RCC 7860 (cell line): ENCODE measurements at places on chromosomes 7 and 10.

GRCh38 chr10:78865538-78865875 lies 203.3 kb upstream of the ZMIZ1 start:
- no peak for DNase-seq

DNA sequence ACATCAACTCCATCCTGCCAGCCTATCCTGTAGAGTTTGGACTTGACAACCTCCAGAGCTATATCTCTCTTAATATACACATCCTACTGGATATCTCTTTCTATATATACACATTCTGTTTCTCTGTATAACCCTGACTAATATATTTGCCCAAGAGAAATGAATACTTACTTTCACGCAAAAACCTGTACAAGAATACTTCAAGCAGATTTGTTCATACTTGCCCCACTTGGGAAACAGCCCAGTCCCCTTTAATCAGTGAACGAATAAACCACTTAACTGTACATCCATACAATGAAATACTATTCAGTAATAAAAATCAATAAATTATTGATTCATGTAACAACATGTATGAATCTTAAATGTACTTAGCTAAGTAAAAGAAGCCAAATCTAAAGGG lies 251.1 kb upstream of the PHYHIPL start:
- no peak for DNase-seq

- no peak for DNase-seq
These were observed 7.2 kb downstream of the ITIH5 start for GRCh38 chr10:7659560-7659959.

- peak; percentile 91 for DNase-seq
These were observed 122.0 kb downstream of the PLCE1 start for GRCh38 chr10:94115725-94116124.

GRCh38 chr7:69932034-69932628 lies 333.9 kb downstream of the AUTS2 start:
- no peak for DNase-seq

- DNase-seq, result no peak
These were observed 6.1 kb upstream of the GRK5 start for GRCh38 chr10:119201233-119201632.

DNA sequence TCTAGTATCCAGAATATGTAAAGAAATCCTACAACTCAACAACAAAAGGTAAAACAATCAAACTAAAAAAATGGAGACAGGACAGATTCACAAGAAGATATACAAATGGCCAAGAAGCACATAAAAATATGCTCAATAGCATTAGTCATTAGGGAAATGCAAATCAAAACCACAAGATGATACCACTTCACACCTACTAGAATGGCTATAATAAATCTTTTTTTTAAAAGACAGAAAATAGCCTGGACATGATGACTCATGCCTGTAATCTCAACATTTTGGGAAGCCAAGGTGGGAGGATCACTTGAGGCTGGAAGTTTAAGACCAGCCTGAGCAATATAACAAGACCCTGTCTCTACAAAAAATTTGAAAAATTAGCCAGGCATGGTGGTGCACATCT lies 27.9 kb upstream of the CHCHD3 start:
- DNase-seq, result no peak

DNA sequence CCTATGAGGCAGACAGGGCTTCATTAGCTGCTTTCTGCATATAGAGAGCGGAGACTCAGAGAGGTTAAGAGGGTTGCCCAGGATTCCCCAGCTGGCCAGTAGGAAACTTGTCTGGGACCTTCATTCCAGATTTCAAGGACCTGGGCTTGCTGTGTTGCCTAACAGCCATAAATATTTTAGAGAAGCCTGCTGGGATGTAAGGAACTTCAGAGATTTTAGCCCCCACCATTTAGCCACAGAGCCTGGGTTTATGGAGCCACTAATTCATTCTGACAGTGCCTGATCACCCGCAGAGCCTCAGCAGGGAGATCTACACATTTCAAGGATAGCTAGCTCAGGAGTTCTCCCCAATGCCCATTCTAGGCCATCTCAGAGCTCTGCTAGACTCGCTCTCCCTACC lies 56.6 kb upstream of the TRUB1 start:
- no peak for DNase-seq

GRCh38 chr10:121490871-121491519 lies 107.2 kb downstream of the FGFR2 start:
- no peak for DNase-seq

GRCh38 chr7:52771177-52771576 lies 264.3 kb upstream of the POM121L12 start:
- no peak for DNase-seq

GRCh38 chr7:94970085-94970576 lies 62.7 kb downstream of the PPP1R9A start:
- peak; percentile 32 for DNase-seq

DNA sequence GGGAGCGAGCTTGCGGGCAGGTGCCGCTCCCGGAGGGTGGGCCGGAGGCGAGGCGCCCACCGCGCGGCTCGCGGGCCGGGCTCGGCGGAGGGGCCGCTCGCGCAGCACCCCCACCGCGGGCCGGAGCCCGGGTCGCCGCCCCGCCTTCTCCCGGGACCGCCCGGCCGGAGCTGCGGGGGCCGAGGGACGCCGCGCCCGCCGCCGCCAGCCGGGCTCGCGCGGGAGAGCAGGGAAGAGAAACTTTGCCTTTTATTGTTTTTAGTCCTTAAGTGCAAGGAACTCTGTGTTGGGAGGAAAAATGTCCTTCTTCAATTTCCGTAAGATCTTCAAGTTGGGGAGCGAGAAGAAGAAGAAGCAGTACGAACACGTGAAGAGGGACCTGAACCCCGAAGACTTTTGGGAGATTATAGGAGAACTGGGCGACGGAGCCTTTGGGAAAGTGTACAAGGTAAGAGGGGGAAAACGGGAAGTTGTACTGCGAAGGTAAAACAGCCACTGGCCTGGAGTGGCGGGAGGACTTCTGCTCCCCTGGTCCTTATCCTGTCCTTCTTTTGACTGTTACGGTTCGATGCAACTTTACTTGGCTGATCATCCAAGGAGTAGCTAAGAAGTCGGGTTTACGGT lies 620 bp downstream of the SLK start:
- DNase-seq, result peak; percentile 31

- no peak for DNase-seq
These were observed 4.7 kb upstream of the EIF5AL1 start for GRCh38 chr10:79507440-79508167.

DNA sequence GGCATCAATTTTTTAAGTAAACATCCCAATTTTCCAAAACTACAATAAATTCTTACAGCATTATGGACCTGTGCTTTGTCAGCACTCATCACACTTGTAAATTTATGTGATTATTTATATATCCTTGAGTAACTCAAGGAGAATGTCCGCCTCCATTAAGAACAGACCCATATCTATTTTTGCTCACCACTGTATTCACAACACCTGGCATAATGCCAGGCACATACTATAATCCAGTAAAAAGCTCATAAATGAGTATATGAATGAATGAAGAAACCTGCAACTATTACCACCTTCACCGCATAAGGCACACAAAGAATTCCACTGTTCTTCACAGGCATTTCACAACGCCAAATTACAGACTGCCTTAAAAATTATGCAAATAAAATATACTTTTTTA lies 46.9 kb downstream of the MINDY3 start:
- DNase-seq, result no peak

DNA sequence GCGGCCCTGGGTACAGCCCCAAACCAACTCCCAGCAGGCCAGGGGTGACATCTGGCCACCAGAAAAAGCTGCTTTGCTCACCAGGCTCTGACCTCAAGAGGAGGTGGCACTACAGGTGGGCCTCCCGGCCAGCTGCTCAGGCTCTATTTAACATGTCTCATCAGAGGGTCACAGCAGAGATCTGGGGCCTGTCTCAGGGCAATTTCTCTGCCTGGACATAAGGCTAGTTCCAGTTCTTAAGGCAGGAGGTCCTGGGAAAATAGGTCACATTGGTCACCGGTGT lies 88.6 kb downstream of the GFRA1 start:
- DNase-seq, result no peak

- no peak for DNase-seq
These were observed 3.8 kb downstream of the KAZALD1 start for GRCh38 chr10:101065481-101066145.

- DNase-seq, result peak; percentile 30
These were observed 274.7 kb upstream of the HGF start for GRCh38 chr7:82044497-82045080.

DNA sequence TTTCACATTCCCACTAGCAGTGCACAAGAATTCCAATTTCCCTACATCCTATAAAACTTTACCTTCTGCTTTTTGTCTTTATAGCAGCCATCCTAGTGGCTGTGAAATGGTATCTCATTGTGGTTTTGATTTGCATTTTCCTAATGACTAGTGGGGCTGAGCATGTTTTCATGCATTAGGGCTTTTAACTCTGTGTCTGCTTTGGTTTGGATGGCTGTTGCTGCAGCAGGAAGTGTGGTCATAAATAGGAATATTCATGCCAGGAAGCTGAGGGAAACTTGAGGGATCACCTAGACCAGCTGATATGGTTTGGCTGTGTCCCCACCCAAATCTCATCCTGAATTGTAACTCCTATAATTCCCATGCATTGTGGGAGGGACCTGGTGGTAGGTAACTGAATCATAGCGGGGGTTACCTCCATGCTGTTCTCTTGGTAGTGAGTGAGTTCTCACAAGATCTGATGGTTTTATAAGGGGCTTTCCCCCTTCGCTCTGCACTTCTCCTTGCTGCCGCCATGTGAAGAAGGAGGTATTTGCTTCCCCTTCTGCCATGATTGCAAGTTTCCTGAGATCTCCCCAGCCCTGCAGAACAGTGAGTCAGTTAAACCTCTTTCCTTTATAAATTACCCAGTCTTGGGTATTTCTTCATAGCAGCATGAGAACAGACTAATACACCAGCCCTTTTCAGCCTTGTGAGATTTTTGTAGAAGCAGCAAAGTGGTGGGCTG lies 181.8 kb upstream of the PITRM1 start:
- DNase-seq, result no peak

DNA sequence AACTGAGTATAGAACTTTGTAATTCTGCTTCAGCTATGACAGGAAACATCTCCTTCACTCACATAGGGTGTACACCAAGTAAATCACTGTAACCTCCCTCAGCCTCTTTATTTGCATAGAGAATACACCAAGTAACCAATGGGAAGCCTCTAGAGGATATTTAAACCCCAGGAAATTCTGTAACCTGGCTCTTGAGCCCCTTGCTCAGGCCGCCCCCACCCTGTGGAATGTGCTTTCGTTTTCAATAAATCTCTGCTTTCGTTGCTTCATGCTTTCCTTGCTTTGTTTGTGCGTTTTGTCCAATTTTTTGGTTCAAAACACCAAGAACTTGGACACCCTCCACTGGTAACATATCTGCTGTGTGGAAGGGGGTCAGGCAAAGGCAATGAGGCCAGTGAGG lies 60.2 kb downstream of the CLRN3 start:
- DNase-seq, result no peak

GRCh38 chr10:60082744-60083344 lies 176.5 kb upstream of the CCDC6 start:
- DNase-seq, result no peak

DNA sequence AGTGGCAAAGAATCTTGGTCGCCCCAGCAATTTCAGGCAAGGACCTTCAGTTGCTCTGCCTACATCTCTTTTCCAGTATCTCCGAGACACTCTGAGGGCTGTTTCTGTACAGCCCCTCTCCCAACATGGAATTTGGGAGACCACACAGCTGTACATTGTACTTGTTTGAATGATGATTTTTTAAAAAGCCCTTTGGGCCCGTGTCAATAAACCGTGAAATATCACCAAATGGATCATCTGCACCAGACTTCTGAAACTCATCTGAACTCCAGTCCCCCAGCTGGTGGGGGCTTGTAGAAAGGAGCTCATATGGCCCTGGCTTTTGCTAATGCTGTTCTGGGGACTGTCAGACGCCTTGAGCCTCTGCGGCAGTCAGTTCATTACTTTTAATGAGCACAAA lies 374.9 kb downstream of the BBS9 start:
- DNase-seq, result no peak

DNA sequence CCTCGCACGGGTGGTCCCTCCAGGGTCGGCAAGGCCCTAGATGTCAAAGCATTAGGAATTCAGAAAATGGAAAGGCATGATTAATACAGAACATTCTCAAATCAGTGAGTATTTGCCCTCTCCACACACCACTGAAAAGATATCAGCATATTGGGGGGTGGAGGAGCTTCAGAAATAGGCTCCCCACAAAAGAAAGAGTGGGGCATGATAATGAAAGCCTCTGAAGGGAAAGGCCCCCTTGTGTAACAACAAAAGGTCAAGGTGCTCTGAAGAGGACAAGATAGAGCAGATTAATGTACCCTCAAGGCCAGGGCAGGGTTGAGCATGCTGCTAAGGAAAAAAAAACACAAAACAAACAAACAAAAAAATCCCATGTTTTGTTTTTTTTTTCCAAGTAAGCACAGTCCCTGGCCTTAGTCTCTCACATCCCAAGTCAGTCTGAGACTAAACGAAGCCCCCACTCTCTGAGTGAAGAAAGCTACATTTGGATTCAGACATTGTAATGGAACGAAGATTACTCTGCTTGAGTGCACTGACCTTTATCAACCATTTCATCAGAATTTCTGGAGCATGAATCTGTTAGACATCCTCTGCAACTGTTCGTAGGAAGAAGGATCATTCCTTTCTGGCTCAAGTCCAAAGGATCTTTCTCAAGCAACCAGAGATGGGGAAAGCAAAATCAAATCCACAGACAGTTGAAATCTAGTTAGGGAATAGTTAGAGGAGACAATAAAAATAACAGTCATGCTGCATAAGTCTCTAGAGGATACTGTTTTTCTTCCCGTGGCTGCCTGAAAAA lies 27.4 kb upstream of the DGKI start:
- DNase-seq, result peak; percentile 96

DNA sequence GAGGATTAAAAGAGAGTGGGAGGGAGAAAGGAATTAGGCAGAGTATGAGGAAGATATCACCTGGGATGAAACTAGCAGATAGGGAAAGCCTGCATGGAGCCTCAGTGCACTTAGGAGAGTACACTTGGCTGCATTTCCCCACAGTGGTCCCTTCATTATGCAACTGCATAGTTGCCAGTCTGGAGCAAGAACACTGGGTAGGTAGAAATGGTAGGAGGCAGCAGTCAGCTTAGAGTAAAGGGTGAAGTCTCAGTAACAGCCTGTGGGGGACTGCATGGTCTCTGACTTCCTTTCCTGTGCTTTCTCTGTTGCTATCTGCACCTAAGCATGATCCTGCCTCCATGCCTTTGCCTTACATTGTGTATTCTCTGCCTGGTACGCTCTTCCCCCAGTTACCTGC lies 14.0 kb upstream of the PCGF5 start:
- DNase-seq, result no peak

- DNase-seq, result no peak
These were observed 516.7 kb downstream of the ADRA2A start for GRCh38 chr10:111593578-111593977.

- DNase-seq, result peak; percentile 70
These were observed 99.6 kb upstream of the DIP2C start for GRCh38 chr10:788796-789748.

- DNase-seq, result no peak
These were observed 78.2 kb downstream of the MGMT start for GRCh38 chr10:129545261-129545660.
